Astrocyte of the cerebellum (primary cell): ENCODE measurements at places on chromosomes 1 and 21.

DNA sequence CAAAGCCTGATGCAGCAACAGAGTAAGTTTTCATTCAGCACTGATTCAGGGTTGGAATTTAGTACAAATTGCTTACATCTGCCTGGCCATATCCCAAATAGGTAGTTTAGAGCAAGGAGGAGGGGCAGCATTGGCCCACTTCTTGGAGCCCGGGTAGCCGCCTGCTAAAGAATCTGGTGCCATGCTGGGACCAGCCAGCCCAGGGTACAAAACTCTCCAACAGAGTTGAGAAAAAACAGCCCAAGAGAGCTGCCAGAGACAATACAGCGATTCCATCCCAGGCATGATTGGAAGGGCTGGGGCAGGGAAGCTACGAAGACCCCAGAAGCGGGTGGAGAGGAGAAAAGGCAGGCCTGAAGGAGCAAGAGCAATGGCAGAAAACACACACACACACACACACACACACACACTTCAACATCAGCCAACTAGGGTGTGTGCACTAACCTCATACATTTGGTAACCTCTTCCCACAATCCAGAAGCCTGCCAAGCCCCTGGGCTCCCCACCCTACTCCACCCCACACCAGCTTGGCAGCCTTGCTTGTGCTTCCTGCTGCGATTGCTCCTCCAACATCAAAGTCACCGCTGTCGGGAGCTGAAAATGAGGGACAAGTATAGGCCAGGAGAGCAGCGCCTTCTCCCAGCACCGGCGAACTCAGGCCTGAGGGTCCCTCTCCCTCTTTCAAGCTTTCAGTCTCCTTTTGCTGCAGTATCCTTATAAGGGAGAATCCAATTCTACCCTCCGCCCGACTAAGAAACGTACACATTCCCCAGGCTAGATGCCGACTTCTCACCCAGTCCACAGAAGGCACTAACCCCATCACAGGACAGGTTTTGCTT, 1.2 kb downstream of the PIK3C2B start:
- no peak for DNase-seq

GRCh38 chr1:162204129-162204822, 134.8 kb downstream of the NOS1AP start:
- no peak for DNase-seq

- no peak for DNase-seq
Measured at GRCh38 chr1:220409771-220410595, 118.0 kb upstream of the MARK1 start.

DNA sequence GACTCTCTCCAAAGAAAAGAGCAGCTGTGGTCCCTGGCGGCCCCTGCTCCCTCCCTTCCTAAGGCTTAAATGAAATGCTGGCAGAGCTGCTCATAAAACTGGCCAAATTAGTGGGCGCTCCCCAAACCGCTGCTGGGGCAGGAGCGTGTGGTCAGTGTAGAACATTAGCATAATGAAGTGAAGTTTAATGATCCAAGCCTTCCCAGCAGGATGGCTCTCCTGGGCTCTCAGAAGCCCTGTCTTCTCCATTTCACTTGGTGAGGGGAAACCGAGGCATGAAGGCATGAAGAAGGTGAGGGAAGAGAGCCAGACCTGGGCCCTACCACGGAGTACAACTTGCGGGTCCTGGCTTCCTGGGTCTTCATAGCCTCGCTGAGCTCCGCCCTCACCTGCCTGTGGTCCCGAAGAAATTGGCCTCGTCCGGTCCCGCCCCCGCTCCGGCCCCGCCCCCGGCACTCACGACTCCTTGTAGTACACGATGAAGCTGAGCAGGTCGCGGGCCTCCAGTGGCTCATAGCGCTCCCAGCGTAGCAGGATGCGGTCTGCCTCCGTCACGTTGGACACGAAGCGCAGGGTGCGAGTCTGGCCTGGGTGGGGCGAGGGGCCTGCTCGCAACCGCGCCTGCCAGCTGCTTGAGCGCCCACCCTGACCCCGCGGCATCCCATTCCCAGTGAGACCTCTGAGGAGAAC, 10.3 kb downstream of the INSRR start:
- peak; percentile 70 for DNase-seq

DNA sequence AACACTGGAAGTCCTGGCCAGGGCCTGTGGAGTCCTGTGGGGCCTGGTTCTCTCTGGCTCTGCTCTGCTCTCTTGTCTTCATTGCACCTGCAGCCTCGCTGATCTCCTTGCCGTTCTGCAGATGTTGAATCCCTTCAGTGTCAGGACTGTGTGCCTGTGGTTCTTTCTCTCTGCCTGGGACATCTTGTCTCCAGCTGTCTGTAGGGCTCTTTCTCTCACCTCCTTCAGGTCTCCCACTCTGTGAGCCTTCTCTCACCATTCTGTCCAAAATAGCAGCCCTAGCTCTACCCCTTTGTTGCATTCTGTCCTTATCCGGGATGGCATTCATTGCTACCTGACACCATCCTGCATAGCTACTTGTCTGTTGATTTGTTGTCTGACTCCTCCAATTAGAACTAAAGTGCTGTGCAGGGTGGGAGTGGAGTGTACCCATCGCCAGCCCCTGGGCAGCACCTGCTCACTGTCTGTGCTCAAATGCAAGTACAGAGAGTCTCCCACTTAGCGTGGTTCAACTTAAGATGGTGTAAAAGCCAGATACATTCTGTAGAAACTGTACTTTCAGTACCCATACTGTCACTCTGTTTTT, 8.9 kb downstream of the PGBD2 start:
- DNase-seq = no peak

DNA sequence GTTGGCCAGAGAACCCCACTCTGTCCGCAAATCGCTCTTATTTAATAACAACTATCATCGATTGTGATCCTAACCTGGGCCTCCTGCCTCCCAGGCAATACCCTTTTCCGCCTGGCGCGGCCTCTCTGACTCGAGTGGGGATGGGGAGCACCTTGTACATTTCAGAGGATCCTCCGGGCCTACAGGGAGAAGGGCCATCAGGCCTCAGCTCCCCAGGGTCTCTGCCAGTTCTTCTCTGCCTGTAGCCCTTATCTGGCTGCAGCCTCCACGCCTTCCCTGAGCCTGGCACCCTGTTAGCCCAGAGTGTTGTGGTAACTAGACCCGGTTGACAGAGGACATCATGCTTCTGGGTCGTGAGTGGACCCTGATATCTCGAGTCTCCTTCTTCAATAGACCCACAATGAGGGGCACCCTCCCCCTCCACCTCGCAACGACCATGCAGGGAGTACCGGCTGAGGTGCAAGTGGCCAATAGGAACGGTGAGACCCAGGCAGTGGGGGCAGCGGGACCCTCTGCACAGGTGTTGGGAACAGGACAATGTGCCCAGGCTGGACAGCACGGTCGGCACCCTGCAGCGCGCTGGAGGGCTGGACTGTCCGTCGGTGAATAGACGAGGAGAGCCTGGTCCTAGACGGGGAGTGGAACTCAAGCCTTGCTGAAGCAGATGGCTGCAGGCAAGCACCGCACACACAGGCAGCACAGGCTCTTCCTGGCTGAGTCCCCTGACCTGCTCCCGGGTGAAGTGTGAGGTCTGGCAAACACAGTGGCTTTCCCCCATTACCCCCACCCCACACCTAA, 7.1 kb upstream of the CRYBG2 start:
- DNase-seq = no peak

GRCh38 chr1:33710967-33711366, 152.9 kb upstream of the HMGB4 start:
- DNase-seq = no peak

- DNase-seq = no peak
Measured at GRCh38 chr1:21297975-21298374, 7.7 kb upstream of the ECE1 start.

- DNase-seq = no peak
Measured at GRCh38 chr1:19186001-19186400, 24.1 kb downstream of the UBR4 start.

DNA sequence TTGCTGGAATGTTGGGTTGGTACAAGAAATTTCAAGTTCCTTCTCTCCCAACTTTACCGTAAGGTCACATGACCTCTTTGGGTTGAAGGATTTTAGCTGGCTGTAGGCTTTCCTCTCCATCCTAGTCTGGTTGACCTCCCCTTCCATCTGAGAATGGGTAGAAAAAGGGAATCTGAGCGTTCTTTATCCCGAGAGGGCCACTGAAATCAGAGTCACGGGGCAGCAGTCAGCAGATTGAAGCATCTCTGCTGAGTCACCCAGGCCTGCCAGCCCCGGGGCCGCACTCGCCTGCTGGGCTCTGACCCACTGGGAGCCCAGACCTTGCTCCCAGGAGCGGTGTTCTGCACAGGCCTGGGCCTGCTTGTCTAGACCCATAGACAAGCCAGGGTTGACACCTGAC, 31.0 kb downstream of the TMCC2 start:
- no peak for DNase-seq

DNA sequence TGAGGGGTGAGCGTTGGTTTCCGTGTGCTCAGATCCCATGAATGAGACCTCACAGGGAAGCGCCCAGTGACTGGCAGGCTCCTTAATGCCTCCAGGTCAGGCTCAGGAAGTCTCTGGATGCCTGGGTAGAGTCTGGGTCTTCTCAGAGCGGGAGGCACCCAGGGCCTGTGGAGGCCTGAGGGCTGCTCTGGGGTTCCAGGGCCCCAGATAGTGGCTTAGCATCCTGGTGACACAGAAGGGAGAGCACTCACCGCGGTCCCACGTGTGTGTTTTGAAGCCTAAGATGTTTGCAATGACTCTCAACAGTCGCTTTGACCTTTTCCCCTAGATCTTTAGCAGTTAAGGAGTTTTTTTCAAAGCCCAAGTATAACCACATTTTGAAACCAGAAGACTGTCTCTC, 25.0 kb downstream of the PRMT2 start:
- DNase-seq = no peak
